ENCODE measurements at places on chromosomes 12 and 14.

DNA sequence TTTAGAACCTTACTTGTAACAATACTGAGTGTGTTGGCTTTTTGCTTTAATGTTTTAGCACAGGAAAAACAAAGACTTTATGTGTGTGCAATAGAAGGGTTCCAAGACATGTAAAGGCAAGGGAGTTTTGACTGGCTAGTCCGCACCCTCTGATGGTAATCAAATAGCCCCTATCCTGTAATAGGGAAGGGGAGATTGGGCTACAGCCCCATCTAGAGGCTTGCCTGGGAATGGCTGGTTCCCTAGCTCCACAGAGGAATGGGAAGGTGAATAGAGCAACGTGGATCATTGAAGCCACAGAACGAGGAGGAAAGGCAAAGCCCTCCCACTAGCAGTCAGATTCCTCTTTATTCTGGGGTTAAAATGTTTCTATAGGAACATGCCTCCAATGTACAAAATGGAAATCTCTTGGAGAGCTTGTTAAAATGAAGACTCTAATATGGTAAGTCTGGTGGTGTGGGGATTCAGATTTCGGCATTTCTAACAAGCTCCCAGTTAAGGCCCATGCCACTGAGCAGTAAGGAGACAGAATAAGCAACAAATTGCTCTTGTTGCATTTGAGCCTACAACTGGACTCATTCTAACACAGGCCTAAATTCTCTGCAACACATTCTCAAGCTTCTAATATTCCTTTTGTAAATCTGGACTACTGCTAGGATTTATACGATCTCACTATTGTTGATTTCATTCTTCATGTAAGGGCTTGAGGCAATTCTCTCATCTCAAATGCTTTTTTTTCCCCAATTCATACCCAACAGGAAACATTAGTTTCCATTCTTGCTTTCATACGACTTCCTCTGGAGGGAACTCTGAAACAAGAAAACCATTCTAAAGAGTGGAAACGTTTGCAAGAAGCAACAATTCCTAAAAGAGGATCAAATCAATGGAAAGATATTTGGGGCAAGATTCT is 57.1 kb downstream of the NIN start:
- peak; percentile 32 for DNase-seq

DNA sequence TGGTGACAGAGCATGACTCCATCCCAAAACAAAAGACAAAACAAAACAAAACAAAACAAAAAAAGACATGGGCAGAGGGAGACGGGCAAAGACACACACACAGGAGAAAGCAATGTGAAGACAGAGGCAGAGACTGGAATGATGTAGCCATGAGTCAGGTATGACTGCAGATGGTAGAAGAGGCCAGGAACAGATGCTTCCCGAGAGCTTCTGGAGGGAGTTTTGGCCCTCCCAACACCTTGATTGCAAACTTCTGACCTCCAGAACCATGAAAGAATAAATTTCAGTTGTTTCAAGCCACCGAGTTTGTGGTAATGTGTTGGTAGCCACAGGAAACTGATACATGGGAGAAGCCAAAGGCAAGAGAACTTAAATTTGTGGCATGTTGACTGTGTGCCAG is 27.1 kb downstream of the VWF start:
- no peak for DNase-seq

DNA sequence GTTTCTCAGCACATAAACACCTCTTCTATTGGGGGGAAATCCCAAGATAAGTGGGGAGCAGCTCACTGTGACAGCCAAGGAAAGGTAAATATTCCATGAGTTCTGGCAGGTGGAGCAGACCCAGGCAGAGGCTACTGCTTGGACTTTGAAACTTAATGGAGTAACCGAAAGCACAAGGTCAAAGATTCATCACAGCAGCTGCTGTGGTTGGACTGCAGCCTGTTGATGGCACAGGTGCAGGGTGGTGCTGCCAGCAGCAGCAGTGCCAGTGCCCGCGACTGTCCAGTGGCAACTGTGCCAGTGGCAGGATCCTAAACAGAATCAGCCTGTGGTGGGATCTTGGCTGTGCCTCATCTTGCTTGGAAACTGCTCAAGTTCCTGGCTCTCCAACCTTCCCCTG is 81.4 kb upstream of the ARID2 start:
- no peak for DNase-seq

GRCh38 chr12:90339837-90340236 is 615.1 kb downstream of the CCER1 start:
- no peak for DNase-seq

GRCh38 chr14:20002319-20002718 is 356 bp downstream of the OR4Q2 start:
- DNase-seq, result no peak

GRCh38 chr12:125652681-125653080 is 587.4 kb downstream of the AACS start:
- DNase-seq, result no peak
